ENCODE measurements at places on chromosomes 3 and 15. TPM values are rescaled to one million over a fixed set of nuclear protein-coding genes. Genes with fewer than 3 reads are reported as not detected.

Gene TOP2B
- total RNA-seq, result 195 TPM

Gene LYZL4
- not detected for total RNA-seq

Gene SFMBT1
- 20.5 TPM for total RNA-seq

Gene CHRNA3
- total RNA-seq, result 1.5 TPM

- no peaks in the 10 kb centered on the region for H3K27me3 ChIP-seq
- no peak overlapping the region for H3K4me3 ChIP-seq
- H3K27ac ChIP-seq, result no peak overlapping the region
- DNase-seq, result no peak
Measured at GRCh38 chr3:73469331-73469730, 155.4 kb downstream of the PDZRN3 start.

- no peaks in the 10 kb centered on the region for H3K36me3 ChIP-seq
- H3K27ac ChIP-seq, result no peak overlapping the region
- H3K4me1 ChIP-seq, result peaks cover 4% of the 10 kb centered on the region
- peaks cover 15% of the 10 kb centered on the region for H3K27me3 ChIP-seq
- DNase-seq, result no peak
- no peak overlapping the region for H3K4me3 ChIP-seq
Measured at GRCh38 chr3:108088146-108088545, 2.7 kb downstream of the CD47 start.

GRCh38 chr3:126996905-126997304 is 14.0 kb downstream of the PLXNA1 start:
- no peaks in the 10 kb centered on the region for H3K4me1 ChIP-seq
- DNase-seq, result no peak
- peak overlapping the region; percentile 49 for H3K27ac ChIP-seq
- H3K27me3 ChIP-seq, result no peaks in the 10 kb centered on the region
- H3K4me3 ChIP-seq, result no peak overlapping the region
- H3K36me3 ChIP-seq, result no peaks in the 10 kb centered on the region

DNA sequence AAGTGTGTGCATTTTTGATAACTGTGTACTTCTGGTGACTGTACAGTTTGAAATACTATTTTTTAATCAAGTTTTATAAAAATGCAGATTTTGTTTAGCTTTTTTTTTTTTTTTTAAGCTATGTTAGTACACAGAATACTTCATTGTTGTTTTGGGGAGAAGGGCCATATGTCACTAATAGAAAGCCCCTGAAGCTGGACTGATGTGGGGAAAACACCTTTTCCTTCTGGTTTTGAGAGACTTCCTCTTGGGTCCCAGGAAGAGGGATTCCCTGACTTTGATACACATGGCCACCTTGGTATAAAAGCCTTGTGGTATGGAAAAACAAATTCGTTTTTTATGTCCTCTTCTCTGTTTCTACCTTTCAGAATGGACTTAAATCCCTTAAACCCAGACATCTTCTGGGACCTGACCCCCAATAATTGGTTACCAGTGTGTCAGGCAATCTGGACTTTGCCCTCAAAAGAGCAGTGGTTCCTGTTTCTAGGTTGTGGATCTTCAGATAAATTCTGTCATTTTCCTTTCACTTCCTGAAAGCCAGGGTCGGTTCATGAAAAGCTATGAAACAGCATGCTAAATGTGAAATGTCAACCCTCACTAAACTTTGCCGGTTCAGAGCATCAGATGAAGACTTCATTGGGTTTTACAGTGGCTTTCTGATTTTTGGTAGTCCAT is 31.1 kb upstream of the BLOC1S6 start:
- no peak overlapping the region for H3K27ac ChIP-seq
- H3K4me3 ChIP-seq, result no peak overlapping the region
- no peaks in the 10 kb centered on the region for H3K36me3 ChIP-seq
- H3K4me1 ChIP-seq, result no peaks in the 10 kb centered on the region

- H3K27ac ChIP-seq, result no peak overlapping the region
- no peak for DNase-seq
- no peak overlapping the region for H3K4me3 ChIP-seq
Measured at GRCh38 chr3:66376568-66376967, 124.3 kb downstream of the LRIG1 start.

GRCh38 chr15:57554063-57554811 is 37.5 kb upstream of the MYZAP start:
- peaks cover 27% of the 10 kb centered on the region for H3K4me1 ChIP-seq
- H3K36me3 ChIP-seq, result peaks cover 4% of the 10 kb centered on the region
- no peaks in the 10 kb centered on the region for H3K27me3 ChIP-seq
- H3K4me3 ChIP-seq, result no peak overlapping the region
- no peak for DNase-seq

DNA sequence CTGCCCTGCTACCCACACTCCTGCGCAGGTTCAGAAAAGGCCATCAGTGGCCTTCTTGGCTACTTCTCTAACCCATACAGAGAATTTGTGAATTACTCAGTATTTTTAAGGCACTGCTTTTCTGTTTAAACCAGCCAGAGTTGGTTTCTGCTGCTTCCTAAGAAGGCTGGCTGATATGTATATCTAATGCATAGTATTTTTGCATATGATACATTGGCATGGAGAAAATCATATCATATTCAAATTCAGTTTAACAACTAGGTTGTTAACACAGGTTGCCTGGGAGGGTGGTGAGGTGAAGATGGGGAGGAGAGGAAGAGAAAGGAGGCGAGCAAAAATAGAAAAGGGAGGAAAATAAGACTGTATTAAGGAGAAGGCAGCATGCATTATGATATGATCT is 132.8 kb upstream of the ADPGK start:
- no peaks in the 10 kb centered on the region for H3K27me3 ChIP-seq
- H3K36me3 ChIP-seq, result no peaks in the 10 kb centered on the region
- H3K4me1 ChIP-seq, result no peaks in the 10 kb centered on the region
- no peak overlapping the region for H3K27ac ChIP-seq
- DNase-seq, result no peak
- H3K4me3 ChIP-seq, result no peak overlapping the region

DNA sequence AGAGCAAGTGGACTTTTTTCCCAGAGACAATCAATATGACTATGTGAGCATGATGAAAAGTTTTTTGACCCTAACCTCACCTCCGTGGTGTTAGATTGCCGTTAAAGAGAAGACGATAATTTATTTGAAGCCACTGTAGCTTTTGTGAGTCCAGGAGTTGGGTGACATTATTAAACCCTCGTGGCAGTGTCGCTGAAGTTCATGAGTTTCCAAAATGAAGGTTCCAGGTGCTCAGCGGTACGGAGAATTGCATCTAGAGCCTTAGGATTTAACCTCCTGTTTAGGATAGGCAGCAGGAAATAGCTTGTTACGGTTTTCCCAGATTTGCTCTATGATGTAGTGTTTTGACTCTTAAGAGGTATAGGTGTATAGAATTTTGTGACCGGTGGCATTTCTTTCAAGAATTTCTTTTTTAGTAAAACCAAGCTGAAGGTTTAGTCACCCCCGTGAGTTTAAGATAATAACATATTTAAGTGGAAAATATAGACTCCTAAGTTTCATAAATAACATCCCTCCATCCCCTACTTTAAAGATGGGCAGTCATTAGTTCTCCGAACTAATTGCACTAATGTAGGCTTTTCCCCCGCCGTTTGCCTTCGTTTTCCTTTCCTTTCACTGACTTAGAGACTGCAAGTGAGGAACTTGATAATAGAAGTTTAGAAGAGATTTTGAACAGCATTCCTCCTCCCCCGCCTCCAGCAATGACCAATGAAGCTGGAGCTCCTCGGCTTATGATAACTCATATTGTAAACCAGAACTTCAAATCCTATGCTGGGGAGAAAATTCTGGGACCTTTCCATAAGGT is 2.0 kb downstream of the SMC4 start:
- peaks cover 40% of the 10 kb centered on the region for H3K4me1 ChIP-seq
- peak overlapping the region; percentile 90 for H3K27ac ChIP-seq
- H3K4me3 ChIP-seq, result peak overlapping the region; percentile 96
- no peak for DNase-seq
- H3K36me3 ChIP-seq, result peaks cover 2% of the 10 kb centered on the region

- H3K27ac ChIP-seq, result peak overlapping the region; percentile 90
- no peaks in the 10 kb centered on the region for H3K27me3 ChIP-seq
- no peak for DNase-seq
- H3K4me3 ChIP-seq, result peak overlapping the region; percentile 44
Measured at GRCh38 chr3:65999606-66000005, 39.1 kb downstream of the MAGI1 start.

GRCh38 chr15:50145451-50145872 is 26.4 kb upstream of the ATP8B4 start:
- H3K4me3 ChIP-seq, result no peak overlapping the region
- no peak overlapping the region for H3K27ac ChIP-seq
- DNase-seq, result no peak
- peaks cover 12% of the 10 kb centered on the region for H3K4me1 ChIP-seq
- no peaks in the 10 kb centered on the region for H3K36me3 ChIP-seq

Gene NEO1
- 123 TPM for total RNA-seq

- no peaks in the 10 kb centered on the region for H3K4me1 ChIP-seq
- DNase-seq, result no peak
Measured at GRCh38 chr15:99167640-99168039, 62.8 kb downstream of the SYNM start.

DNA sequence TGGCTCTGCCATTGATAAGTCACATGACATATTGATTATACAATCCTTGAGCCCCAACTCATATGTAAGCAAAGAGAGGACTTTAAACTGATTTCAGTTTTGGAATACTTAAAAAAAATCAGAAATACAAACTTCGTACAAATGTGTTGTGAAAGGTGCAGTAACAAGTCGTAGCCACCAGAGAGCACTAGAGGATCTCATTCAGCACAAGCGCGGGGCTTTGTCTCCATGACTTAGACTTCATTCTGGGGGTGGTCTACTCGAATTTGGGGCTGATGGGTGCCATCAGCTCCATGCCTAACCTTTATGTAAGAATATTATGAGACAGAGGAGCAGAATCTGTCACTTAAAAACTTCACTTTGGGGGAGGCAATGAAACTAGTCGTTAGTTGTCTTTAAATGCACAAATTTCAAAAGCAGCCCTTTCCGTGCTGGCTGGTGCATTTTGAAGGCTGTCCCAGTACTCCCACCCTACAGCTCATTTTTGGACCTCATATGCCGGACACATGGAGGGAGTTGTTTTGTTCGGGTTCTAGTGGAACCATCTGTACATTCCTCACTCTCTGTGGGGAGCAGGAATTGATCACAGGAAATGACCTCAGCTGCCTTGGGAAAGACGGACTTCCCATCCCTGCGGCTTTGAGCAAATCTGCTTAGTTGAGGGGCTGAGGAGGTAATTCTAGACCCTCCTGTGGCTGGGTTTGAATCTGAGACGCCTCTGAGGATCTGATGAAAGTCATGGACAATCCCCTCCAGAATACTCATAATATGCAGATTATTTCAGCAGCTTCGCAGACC is 27.5 kb upstream of the MASP1 start:
- DNase-seq, result peak; percentile 31
- H3K4me1 ChIP-seq, result peaks cover 9% of the 10 kb centered on the region

- peak within 1 kb of the TSS; percentile 97 for H3K27ac ChIP-seq
- no peaks in the 10 kb centered on the region for H3K27me3 ChIP-seq
- peaks cover 6% of the 10 kb centered on the region for H3K36me3 ChIP-seq
- DNase-seq, result peak; percentile 75
Measured at GRCh38 chr3:122382888-122383666, at the start of gene MIX23. Gene MIX23, minus strand, starts transcription at chr3:122383231. Its CDS starts 7 bp downstream, at chr3:122383224.

- peaks cover 3% of the 10 kb centered on the region for H3K36me3 ChIP-seq
- H3K4me1 ChIP-seq, result peaks cover 1% of the 10 kb centered on the region
- no peak overlapping the region for H3K4me3 ChIP-seq
- no peak for DNase-seq
- H3K27me3 ChIP-seq, result no peaks in the 10 kb centered on the region
Measured at GRCh38 chr3:123536153-123536895, 48.5 kb downstream of the HACD2 start.

DNA sequence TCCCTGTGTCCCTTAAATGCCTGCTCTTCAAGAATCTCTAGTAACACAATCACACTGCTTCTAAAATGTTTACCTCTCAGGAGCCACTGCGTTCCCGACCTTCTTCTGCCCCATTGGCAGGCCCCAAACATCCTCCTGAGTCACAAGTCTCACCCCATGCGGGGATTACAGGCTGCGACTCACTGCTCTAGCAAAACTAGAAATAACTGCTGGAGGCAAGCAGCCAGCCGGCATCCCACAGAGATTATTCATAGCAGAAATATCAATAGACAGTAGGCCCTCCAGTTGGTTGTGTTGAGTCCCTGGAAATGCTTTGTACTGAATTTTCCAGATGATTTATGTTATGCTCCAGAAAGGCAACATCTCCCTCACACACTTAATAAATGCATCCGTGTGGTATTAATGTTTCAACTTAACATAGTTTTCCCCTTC is 64.8 kb downstream of the RFTN1 start:
- no peak overlapping the region for H3K27ac ChIP-seq
- H3K27me3 ChIP-seq, result peaks cover 10% of the 10 kb centered on the region
- H3K4me3 ChIP-seq, result no peak overlapping the region
- no peak for DNase-seq

DNA sequence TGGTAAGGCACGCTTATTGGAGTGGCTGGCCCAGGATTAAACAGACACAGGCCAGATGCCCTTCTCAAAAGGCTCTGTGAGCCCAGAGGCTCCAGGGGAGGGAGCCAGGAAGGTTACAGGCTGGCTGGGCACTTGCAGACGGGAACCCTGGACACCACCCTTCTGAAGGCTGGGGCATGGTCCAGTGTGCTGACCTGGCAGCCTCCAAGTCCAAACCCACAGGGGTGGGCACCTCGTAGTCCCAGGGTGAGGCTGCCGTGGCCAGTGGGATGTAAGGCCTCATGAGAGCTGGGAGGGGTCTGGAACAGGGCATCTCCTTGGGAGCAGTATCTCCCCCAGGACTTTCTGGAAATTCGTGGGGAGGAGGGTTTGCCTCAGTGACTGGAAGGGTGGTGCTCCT is 19.6 kb downstream of the EFCC1 start:
- H3K36me3 ChIP-seq, result no peaks in the 10 kb centered on the region
- no peak for DNase-seq
- peaks cover 1% of the 10 kb centered on the region for H3K4me1 ChIP-seq
- H3K27ac ChIP-seq, result no peak overlapping the region
- no peak overlapping the region for H3K4me3 ChIP-seq

DNA sequence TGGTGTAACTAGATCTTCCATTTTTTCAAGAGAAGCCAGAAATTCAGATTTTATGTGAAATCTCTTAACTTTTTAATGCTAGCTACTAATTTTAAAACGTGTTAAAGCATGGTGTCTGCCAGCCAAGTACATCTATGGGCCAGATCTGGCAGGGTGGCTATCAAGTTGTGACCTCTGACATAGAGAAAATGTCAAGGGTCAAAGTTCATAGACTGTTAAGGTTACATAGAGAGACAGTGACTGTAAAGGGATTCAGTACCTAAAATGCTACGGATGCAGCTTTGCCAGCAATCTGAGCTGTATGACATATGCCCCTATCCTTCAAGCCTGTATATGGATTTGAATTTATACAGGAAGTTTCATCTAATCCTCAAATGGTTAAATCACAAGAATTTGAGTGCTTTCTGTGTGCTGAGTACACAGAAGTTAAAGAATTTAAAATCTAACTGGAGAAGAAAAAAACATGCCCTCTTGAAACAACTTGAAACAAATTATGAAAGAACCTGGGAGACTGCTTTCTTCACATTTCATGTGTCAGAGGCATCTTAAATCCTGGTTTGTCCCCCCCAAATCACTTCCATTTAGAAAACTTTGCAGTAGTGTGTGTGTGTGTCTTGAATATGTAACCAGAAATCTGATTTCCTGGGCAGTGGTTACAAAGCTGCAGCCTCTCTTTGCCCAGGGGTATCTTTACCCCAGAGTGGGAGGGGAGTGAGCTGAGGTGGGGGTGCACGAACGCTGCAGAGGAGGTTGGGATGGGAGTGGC is 895 bp upstream of the ARHGAP31 start:
- H3K4me1 ChIP-seq, result peaks cover 28% of the 10 kb centered on the region
- no peak for DNase-seq
- H3K4me3 ChIP-seq, result peak overlapping the region; percentile 79
- no peak overlapping the region for H3K27ac ChIP-seq
- H3K27me3 ChIP-seq, result peaks cover 29% of the 10 kb centered on the region

Gene BAHD1
- total RNA-seq, result 24.1 TPM
